ENCODE measurements at places on chromosomes 12 and 14. TPM values are rescaled to one million over a fixed set of nuclear protein-coding genes. Genes with fewer than 3 reads are reported as not detected.

Gene FGFR1OP2
- 56.3 TPM for total RNA-seq

- DNase-seq = no peak
Observed at GRCh38 chr12:76109879-76110278, 25.4 kb upstream of the NAP1L1 start.

Gene FGF23
- total RNA-seq = not detected

- no peak for DNase-seq
Observed at GRCh38 chr14:68208218-68208617, 388.6 kb downstream of the RAD51B start.

Gene NCOR2
- 48.5 TPM for total RNA-seq

Data from SJCRH30 (cell line).